ENCODE measurements at places on chromosomes 4 and X. TPM values are rescaled to one million over a fixed set of nuclear protein-coding genes. Genes with fewer than 3 reads are reported as not detected.

GRCh38 chr4:170007113-170007512 is 19.1 kb downstream of the MFAP3L start:
- no peak for DNase-seq

GRCh38 chrX:112380541-112381278 is 298.1 kb upstream of the TRPC5 start:
- no peak for DNase-seq

DNA sequence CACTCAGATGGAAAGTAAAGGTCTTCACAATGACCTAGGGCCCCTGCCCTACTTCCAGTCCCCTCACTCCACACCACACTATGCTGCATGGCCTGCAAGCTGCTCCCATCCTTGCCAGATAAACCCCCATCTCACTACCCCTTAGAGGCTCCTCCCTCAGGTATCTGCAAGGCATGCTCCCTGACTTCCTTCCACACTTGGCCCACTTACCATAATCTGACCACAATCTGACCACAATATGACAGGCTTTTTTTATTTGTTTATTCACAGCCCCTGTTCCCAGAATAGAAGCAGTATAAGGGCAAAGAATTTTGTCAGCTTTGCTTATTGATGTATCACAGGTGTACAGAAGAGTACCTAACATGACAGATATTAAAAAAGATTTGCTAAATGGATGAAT is 124.7 kb downstream of the CAMK2D start:
- DNase-seq: no peak

DNA sequence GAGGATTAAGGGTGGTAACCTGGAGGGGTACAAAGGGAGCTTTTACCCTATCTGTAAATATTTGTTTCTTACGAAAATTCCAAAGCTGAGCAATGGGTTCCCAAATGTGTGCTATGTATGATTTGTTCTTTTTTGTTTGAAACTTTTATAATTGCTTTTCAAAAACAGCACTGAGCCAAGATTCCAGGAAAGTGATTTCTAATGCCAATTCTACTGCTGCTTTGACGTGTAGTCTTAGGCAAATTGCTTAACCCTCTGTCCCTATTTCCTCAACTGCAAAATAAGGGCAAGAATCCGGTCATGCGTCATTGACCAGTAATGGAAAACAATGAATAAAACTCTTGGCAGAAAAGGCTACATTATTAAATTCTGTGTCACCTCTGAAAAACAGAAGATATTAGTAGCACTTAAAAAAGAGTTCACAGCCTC is 454.7 kb downstream of the IL15 start:
- DNase-seq: no peak

GRCh38 chr4:69092980-69093568 is 3.2 kb upstream of the UGT2B7 start:
- no peak for DNase-seq

- peak; percentile 61 for DNase-seq
These were observed 107.8 kb downstream of the TNIP2 start for GRCh38 chr4:2648159-2648814.

Gene MAEA
- 37.5 TPM for total RNA-seq

Gene CXCR3
- total RNA-seq: 0.32 TPM

All from posterior vena cava (tissue), 2 donors.